Hepatic stellate cell (primary cell): ENCODE measurements at places on chromosomes 2 and 18.

- DNase-seq, result no peak
Measured at GRCh38 chr2:239890206-239890746, 134.9 kb downstream of the NDUFA10 start.

- no peak for DNase-seq
Measured at GRCh38 chr18:34544930-34545329, 165.2 kb upstream of the DTNA start.

GRCh38 chr18:35432565-35433001 is 55.4 kb upstream of the ZNF396 start:
- no peak for DNase-seq

DNA sequence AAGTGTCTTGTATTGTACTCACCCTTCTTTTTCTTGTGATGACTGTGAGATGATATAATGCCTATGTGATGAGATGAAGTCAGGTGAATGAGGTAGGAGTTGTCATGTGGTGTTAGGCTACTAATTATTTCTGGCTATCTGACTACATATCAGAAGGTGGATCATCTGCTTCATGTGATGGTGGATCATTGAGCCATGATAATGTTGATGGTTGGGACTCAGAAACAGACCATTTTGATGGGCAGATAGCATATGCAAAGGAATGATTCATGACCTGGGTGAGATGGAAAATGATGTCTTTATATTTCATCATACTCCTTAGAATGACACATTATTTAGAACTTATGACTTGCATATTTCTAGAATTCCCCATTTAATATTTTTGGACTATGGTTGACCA is 19.5 kb downstream of the ANKRD30B start:
- no peak for DNase-seq

DNA sequence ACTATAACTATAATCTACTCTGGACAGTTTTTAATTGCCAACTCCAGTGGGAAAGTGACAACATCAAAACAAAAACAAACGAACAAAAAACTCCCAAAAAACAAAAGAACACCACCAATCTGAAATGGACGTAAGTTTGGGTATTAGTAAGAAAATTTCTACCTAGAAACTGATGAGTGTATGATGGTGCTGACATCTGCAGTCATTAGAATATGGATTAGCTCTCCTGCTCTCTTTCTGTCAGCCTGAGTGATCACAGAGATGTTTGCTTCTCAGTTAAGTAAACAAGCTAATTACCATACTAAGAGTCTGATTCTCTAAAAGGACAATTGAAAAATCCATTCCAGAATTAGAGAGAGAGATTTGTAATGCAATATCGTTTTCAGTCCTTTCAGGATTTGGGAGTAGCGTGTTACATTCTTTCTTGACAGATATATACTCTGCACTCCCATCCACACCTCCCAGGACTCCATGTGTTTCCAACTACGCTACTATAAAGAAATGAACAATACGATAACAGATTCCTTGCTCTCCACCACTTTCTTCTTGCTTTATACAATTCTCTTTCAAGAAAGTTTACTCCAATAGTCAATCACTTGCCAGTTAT is 1347.4 kb upstream of the PIK3C3 start:
- DNase-seq, result no peak
